Left lobe of liver (tissue), 2 donors: ENCODE measurements at places on chromosomes 2 and 18.

DNA sequence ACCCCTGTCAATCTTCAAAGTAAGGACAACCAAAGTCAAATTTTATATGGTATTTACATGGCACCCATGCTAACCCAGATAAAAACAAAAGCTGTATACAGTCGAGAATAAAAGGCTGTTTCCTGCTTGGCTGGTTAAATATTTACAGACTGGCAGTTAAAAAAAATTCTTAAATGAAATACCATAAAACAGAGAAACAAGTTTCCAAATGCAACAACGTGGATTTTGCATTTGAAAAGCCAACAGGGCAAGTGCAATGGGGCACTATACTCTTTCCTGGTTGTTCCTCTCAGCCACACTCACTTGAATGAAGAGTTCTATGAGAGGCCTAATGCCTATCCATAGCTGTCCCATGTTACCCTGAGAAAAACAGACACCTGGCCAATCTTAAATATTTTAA is 6.1 kb upstream of the NR4A2 start:
- DNase-seq, result no peak

DNA sequence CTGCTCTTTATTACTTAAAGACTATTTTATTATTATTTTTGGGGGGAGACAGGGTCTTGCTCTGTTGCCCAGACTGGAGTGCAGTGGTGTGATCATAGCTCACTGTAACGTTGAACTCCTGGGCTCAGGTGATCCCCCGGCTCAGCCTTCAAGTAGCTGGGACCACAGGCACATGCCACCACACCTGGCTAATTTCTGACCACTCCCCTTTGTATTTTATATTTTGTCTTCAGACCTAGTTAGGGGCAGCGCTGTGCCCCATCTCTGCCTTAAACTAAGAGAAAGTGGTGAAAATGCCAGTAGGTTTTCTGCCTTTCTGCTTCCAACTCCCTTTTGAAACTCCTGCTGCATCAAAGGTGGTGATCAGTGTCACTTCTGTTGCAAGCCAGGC is 82.5 kb downstream of the LPIN1 start:
- DNase-seq, result no peak

DNA sequence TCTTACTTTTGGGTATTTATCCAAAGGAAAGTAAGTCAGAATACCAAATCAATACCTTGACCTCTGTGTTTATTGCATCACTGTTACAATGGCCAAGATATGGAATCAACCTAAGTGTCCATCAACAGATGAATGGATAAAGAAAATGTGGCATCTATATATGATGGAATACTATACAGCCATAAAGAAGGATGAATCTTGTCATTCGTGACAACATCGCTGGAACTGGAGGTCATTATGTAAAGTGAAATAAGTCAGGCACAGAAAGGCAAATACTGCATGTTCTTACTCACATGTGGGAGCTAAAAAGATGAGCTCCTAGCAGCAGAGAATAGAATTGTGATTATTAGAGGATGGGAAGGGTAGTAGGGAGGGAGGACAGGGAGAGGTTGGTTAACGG is 34.6 kb downstream of the LCT start:
- DNase-seq, result no peak

- DNase-seq, result no peak
These were observed 124.6 kb upstream of the CYP1B1 start for GRCh38 chr2:38200598-38200997.

GRCh38 chr2:112001136-112001715 is 53.8 kb upstream of the TMEM87B start:
- DNase-seq, result no peak

DNA sequence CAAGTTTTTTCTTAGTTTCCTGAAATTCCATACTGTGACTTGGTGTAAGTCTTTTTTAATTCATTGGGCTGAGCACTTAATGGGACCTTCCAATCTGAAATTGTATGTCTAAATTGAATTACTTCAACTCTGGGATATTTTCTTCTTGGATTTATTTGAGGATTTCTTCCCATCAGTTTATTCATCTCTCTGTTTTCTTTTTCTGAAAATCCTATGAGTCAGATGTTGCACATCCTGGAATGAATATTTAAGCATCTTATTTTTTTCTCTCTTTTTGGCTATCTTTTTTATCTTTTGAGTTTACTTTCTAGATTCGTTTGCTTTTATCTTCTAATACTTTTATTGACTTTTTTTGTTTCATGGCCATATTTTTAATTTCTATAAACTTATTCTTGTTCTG is 55.4 kb upstream of the ACYP2 start:
- no peak for DNase-seq
